NCI-H460 (cell line): ENCODE measurements at places on chromosomes 16 and 17.

- no peak for DNase-seq
Measured at GRCh38 chr17:61619493-61619892, 28.5 kb upstream of the NACA2 start.

- no peak for DNase-seq
Measured at GRCh38 chr16:64085296-64085695, 1036.6 kb downstream of the CDH11 start.

DNA sequence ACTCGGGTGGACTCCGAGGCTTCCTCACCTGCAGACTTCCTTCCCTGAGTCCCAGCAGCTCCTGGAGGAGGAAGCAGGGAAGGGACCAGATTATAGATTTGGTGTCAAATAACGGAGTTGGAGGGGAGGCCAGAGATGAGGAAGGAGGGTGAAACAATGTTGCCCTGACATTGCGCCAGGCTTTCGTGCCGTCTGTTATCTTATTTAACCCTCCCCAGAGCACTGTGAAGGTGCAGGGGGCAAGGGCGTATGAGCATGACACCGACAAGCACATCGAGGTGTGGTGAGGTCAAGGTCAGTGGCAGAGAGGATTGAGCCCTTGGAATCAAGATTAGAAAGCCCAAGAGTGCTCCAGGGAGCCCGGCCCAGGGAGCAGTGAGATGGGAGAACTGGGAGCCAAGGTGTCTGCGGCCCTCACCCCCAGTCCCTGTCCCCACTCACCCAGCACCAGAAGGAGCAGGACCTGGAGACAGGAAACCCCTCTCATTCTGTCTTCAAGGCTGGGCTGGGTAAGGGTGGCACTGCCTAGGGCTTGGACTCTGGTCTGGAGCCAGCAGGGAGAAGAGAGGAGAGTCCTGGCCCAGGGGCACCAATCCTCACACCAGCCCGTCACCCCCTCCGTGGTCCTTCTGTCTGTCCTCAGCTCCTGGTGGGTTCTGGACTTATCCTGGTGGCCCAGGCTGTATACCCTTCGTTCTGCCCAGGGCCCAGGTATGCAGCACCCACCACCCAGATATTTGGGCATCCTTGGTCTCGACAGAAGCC is 1.1 kb downstream of the PRSS33 start:
- no peak for DNase-seq

DNA sequence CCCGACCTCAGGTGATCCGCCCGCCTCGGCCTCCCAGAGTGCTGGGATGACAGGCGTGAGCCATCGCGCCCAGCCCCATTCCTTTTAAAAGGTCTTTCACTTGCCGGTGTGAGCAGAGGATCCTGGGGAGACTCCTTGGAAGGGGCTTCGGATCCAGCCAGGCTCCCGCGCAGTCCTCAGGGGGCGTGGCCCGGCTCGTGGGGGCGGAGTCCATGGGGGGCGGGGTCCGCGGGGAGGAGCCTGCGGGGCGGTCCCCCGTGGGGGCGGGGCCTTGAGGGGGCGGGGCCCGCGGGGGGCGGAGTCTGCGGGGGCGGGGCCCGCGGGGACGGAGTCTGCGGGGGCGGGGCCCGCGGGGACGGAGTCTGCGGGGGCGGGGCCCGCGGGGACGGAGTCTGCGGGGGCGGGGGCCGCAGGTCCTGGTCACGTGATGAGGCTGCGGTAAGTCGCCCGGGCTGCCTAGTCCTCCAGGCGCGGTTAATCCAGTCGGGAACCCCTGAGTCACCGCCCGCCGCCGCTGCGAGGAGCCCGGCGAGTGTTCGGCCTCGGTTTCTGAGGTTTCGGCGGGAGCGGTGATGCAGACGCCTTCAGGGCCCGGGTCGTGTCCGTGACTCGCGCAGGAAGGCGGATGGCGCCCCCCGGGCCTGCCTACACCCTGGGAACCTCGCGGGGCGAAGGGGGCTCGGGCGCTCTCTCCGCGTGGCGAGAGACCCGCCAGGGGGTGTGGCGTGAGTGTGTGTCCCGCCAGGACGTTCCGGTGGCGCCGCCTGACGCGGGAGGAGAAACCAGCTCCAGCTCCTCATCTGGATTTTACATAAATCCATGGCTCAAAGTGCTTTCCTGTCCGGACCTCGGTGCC is 23.6 kb upstream of the ABR start:
- peak; percentile 52 for DNase-seq

- no peak for DNase-seq
Measured at GRCh38 chr16:85402910-85403692, 210.0 kb upstream of the GSE1 start.

- no peak for DNase-seq
Measured at GRCh38 chr16:77207030-77207429, 7.8 kb downstream of the SYCE1L start.

DNA sequence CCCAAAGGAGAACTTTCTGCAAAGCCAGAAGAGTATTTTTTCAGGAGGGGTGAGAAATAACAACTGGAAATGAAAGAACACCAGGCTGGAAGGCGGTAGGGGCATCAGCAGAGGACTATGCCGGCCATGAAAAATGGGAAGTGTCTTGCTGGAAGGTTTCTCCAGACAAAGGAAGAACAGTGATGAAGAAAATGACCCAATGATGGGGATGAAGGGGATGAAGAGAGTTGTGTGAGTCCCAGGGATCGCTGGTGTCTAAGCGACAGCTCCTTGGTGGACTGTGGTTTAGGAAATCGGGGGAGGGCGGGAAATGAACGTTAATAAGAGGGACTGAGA is 623 bp downstream of the TTLL6 start:
- no peak for DNase-seq

GRCh38 chr17:74541176-74542111 is 4.5 kb downstream of the CD300C start:
- no peak for DNase-seq

DNA sequence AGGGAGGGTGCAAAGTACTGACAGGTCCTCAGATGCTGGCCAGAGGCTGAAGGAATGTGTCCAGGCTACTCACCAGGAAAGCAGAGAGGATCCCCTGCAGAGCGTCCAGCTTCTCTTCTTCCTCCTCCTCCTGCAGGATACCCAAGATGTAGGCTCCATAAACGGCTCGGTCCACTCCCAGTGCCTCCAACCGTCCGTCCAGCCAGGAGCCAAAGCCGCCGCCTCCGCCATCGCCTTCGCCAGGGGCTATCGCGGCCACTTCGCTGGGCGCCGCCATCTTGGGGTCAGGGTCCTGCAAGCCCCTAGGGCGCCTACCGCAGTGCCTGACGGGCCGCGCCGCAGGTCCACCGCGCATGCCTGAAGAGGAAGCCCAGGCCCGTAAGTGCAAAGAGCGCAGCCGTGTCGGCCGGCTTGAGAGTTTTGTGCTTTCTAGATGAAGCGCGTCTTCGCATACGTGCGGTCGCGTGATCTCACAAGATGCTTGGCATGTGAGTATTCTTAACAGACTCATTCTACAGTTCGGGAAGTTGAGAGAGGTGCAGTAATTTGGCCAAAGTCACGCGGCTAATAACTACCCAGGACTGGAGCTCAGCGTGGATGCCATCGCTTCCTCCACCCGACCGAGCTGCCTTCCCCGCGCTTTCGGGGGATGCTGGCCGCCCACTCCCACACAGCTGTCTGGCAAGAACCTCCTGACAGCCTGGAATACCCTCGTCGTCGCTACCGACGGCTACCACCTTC is at the start of gene CCDC43:
TSS of gene CCDC43 (minus strand) at position 300 of the 741 bp plus-strand sequence. CDS start at position 277, 23 bp downstream.
- peak; percentile 87 for DNase-seq

DNA sequence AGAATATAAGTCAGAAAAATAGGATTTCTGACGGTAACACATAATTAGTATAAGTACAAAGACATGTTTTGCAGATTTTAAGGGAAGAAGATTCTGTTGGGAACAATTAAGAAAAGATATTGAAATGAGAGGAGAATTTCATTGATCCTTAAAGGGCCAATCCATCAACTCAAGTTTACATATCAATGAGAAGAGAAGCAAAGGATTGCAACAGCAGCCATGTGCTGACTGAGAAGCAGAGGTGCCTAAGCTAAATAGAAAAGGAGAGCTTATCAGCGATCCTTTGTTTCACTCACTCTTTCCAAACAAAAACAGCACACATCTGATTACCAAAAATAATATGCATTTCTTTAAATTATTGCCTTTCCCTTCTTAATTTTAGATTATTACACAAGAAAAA is 94.6 kb downstream of the ITFG1 start:
- no peak for DNase-seq

- DNase-seq, result no peak
Measured at GRCh38 chr16:72428681-72429376, 256.9 kb upstream of the PMFBP1 start.

GRCh38 chr16:11844499-11844898 is 6.8 kb downstream of the RSL1D1 start:
- DNase-seq, result no peak

DNA sequence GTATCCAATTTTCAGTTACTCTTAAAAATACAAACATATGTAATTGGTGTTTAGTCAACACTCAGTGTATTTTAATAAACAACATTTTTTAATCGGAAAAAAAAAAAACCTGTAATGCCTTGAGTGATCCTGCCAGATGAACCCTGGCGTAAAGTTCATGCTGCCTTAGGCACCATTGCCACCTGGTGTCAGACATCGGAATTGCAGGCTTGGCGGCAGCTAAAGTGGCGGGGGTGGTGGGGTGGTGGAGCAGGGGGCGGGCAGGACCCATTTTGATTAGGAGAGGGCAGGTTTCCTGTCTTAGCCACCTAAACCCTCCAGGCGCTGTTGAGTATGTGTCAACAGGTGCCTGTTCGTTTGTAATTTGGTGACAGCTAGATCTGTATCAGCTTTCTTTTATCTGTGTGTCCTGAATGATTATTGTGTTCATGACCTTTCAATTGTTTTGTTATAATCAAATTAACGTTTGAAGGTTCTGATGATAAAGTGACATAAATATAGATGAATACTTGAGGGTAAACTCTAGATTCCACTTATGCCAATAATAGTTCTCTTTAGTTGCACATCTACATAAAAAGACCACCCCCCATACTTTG is 588.7 kb downstream of the CDH13 start:
- peak; percentile 15 for DNase-seq

- no peak for DNase-seq
Measured at GRCh38 chr16:55605754-55606336, 39.4 kb downstream of the CAPNS2 start.

DNA sequence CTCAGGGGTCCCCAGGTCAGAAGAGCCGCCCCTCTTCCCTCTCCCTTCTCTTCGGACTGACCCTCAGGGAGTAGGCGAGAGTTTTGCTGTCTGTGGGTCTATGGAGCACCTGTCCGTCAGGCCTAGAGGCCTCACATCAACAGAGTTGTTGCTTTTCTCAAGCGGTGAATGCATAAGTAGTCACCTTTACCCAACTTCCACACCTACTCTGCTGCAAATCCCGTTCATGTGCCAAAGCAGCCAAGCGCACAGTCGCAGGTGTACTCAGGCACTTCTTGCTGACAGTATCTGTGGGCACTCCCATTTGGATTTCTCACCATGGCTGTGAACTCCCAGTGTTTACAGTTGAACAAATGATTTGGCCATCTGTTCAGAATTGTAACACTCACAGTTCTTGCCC is 4.0 kb upstream of the FA2H start:
- no peak for DNase-seq

GRCh38 chr17:32558326-32558955 is 71.6 kb downstream of the CDK5R1 start:
- DNase-seq, result no peak

GRCh38 chr16:78275420-78275819 is 176.0 kb downstream of the WWOX start:
- no peak for DNase-seq

GRCh38 chr16:13684819-13685563 is 235.0 kb upstream of the ERCC4 start:
- DNase-seq, result no peak

DNA sequence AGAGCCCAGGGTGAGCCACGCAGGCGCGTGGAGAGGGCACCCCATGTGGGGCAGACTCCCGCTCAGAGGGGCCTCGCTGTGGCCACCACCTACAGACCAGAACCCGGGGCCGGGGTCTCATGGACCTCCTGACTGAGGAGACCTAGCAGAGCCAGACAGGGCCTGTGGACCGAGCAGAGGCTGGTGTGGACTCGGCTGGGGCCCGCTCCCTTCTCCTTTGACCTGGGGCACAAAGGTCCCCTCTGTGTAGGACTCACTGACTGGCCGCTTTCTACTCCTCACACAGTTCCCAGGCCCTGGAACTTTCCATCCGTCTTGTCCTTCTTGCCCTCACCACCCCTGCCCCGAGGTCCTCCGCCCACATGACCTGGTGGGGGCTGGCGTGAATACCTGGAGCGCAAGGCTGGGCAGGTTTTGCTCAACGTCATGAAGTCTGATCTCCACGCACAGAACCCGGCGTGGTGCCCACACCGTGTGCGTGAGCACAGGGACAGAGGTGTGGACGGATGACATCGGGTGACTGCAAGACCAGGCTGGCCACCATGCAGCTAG is 44.7 kb upstream of the ACSF3 start:
- DNase-seq, result no peak

- no peak for DNase-seq
Measured at GRCh38 chr16:70579248-70579647, 55.6 kb downstream of the SF3B3 start.

GRCh38 chr16:78836802-78837491 is 737.5 kb downstream of the WWOX start:
- DNase-seq, result no peak

DNA sequence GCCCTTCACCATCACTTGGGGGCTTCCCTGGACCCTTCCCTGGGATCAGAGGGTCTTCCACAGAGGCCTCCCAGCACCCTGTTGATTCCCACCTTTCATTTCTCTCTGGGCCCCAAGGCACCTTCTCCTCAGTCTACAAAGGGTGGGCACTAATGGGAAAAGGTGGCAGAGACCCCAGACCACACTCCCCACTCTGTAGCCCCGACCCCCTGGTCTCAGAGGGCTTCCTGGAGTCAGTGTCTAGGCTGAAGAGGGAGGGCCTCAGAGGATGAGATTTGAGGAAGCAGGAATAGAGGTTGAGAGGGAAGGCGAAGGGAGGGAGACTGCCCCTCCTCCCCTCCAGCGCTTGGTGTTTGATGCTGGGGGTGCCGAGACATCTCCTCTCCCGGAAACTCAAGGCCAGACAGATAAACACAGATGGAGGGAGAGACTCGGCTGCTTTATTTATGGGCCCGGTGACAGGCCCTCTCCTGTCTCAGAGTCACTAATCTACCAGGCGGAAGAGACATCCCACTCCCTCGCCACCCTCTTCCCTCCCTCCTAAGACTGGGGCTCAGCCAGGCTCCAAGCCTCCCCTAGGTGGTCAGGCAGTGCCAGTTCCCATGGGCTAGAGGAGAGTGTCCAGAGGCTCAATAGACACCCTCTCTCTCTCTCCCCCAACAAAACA is 18.5 kb upstream of the SP2 start:
- no peak for DNase-seq

DNA sequence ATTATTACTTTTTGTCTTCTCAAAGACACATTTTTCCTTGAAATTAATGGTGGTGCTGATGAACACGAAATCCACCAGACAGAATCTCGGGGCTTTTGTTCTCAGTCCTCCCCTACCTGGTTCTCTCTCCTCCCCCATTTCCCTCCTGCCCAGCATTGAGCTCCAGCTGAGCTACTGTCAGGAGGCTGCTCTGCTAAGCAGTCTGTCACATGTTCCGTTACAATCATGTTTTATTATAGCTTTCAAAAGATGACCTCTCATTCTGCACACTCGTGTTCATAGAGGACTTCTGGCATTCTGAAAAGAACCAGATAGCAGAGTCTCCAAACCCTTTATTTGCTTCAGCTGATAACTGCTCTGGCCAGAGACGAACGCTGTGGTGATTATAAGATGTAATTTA is 732.5 kb upstream of the RBFOX1 start:
- DNase-seq, result no peak

GRCh38 chr16:70730031-70730430 is 44.2 kb upstream of the MTSS2 start:
- no peak for DNase-seq
